Sciatic nerve (tissue), 2 donors: ENCODE measurements at places on chromosomes 4 and X. TPM values are rescaled to one million over a fixed set of nuclear protein-coding genes. Genes with fewer than 3 reads are reported as not detected.

BEX5 gene
- 1.0 TPM for total RNA-seq

NEIL3 gene
- total RNA-seq, result 0.67 TPM

PRR32 gene
- not detected for total RNA-seq

STARD8 gene
- total RNA-seq, result 24.2 TPM

CT47B1 gene
- total RNA-seq, result not detected
